ENCODE measurements at places on chromosomes 11 and 22.

DNA sequence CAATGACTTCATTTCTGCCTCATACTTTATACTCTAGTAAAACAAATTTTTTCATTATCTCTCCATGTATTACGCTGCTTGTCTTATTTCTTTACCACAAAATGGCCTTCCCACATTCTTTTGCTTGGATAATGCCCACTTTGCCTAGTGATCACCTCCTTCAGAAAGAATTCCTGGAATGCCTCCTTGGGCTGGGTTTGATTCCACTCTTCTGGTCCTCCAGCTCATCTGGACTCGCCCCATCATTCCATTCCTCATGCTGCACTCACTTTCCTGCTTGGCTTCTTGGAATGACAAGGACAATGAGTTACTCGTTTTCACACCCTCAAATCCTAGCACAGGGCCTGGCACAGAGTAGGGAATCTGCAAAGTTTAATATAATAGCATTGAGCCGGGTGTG, 475.1 kb upstream of the LARGE1 start:
- DNase-seq, result no peak

DNA sequence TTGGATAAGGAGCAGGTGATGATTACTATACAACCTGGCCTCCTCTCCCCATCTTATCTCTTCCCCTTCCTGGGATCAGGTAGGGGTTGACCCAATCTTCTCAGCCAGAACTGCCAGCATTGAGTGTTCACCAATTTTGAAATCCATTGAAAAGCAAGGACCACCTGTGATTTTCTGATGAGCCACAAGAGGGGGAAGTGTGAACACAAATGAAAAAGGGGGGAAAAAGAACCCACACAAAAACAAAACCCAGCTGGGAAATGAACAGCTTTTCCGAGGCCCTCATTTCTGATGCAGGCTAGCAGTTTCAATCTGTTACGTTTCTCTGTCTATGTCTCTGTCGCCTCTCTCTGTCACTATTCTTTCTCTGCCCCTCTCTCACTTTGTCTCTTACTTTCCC, 161.9 kb downstream of the INSC start:
- peak; percentile 4 for DNase-seq

GRCh38 chr22:42208362-42208761, 62.1 kb downstream of the TCF20 start:
- DNase-seq, result no peak

DNA sequence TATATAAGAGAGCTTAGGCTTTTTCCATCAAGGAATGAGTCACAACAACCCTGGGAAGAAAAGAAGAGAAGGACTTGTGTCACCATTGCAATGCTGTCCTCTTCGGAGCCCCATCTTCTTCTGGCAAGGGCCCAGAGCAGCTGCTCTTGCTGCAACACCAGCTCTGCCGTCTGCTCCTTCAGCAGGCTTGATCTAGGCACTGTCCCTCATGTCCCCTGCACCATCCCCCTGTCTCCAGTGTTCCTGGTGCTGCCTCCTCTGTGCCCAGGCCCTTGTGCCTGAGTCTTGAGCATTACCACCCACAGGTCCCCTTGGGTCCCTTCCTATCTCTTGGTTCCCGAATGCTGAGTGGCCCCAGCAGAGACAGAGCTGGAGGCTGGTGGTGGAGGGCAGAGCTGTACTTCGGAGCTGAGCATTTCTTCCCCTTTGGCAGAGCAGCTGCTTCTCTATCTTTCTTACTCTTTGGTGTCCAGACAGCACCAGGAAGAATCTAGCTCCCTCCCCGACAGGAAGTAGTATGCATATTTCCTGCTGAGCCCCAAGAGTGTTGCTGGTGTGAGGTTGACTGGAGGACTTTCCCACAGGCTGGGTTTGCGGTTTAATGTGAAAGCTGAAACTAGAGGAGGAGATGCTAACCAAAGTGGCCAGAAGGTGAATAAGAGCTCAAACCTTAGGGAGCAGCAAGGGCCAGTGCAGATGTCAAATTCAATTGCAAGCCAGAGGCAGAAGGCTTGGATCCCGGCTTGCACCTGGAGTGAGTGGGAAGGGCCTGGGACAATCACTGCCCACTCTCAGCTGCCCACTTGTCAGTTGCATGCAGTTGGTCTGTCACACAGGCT, 27.8 kb downstream of the WEE1 start:
- peak; percentile 95 for DNase-seq

GRCh38 chr11:10973416-10973815, 115.6 kb upstream of the ZBED5 start:
- DNase-seq, result no peak

DNA sequence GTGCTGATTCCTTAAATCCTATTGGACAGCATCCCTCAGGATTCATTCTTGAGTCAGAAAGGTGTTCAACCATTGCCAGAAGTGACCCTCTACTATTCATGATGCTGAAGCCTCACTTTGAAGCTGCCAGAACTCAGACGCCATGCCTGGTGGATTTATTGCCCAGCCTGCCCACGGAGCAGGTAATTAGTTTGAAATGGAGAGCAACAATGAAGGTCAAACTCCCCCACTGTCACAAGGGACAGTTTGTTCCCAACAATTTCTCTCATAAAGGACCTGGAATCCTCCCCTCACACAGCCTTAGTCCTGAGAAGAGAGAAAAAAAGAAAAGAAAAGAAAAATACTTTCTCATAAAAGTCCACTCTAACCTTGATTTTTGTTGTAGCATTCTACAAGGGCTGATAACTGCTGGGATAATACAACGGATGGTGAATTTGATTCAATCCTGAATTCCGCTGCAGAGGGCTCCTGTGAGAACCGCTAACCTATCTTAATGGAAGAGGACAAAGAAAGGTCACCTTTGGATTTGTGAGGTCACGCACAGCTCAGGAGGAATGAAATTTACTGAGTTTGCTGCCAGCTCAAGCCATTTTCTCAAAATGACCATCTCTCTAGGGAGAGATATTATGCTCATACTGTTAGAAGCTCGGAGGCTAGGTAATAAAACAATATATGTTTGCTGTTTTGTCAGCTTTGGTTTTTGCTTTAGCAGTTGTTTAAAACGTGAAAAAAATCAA, 161.6 kb upstream of the SYN3 start:
- DNase-seq, result no peak

GRCh38 chr11:74427384-74427886, 29.2 kb upstream of the PGM2L1 start:
- no peak for DNase-seq

DNA sequence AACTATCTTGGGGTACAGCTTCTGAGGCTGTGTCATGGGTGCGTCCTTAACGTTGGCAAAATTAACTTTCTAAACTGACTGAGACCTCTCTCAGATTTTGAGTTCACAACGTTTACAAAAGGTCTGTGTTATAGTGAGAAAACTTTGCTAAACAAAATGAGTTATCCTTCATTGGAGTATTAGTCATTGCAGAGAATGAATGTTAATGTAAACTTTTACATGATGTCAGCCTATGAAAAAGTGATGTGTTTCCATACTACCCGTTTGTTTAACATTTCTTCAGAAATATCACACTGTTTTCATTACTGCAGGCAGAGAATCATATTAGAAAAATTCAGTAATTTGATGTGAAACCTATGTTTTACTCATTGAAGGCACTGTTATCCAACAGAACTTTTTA, 32.1 kb downstream of the HSD17B12 start:
- DNase-seq, result no peak

DNA sequence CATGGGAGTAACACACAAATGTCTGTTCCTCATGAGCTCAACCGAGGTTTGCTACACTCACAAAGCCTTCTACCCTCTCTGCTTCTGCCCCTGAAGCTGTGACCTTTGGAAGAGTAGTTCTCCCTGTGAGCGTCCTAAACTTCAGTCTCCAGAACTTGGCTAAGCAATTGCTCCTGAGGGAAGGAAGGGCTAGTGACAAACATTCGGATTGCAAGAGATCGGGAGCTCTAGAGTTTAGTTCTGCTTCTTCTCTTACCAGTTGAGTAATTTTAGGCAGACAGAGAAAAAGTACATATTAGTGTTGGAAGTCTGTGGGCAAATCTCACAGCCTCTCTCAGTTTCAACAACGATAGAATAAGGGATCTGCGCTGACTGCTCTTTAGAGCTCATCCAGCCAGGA, 27.3 kb upstream of the ELF5 start:
- DNase-seq, result no peak

GRCh38 chr11:32890843-32891656, 1.6 kb upstream of the QSER1 start:
- DNase-seq, result peak; percentile 22

DNA sequence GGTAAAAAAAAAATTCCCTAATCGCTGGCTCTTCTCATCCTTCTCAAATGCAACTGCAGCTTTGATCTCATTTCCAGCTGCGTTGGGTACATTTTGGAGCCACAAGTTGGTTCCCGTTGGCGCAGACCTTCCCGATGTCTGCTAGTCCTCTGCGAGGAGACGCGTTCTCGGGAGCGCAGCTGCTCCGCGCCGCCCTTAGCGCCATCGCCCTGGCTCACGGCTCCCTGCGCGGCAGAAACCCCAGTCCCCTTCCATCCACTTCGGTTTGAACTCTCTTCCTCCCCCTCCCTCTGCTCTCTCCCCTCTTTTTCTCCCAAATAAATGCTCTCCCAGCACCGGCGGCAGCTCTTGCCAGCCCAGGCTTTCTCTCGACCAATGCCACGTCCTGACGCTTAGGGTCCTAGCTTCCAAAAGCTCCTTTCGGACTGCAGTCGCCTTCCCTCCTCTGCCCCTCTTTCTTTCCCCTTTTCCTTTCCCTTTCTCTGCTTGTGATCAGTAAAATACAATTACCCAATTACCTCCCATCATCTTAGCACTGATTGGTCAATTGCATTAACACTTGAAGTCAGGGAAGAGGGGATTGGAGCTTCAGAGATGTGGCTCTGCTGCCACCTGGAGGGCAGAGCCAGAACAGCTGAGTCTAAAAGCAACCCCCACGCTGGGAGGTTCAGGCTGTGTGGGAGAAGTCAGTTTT, 1165.7 kb downstream of the LRRC4C start:
- peak; percentile 64 for DNase-seq

DNA sequence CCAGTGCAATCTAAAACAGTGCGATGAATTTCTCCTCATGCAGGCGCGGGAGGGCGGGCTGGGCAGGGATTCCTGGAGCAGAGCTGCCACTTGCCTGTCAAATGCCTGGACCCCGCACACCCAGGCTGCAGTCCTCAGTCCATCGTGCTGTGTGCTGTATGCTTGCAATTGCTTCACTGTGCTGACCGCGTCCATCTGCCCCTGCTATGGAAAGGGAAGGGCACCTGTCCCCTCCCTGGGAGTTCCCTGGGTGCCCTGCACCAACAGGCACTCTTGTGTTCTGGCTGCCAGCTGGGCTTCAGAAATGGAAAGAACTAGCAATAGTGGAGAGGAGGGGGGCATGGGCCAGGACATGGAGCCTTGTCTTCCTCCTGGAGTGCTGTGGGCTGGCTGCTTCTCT, 185.4 kb upstream of the B3GAT1 start:
- no peak for DNase-seq

DNA sequence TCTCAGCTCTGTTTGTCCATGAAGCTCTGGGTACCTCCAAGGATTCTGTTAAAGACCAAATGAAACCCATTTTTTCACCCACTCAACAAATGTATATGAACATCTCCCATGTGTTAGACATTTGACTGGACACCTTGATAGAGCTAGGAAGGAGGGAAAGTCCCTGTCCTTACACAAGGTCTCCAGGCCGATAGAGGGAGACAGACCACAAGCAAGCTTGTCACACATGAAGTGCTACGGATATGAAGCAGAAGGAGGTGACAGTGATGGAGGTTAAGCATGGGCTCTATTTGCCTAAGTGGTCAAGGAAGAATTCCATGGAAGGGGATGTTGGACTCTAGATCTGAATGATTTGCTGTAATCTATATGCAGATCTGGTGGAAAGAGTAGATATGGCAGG, 138.5 kb downstream of the MYO18B start:
- DNase-seq, result no peak

GRCh38 chr11:67452141-67452952, at the start of gene GPR152:
Gene GPR152 (minus strand): TSS chr11:67452729. CDS start chr11:67452724, 5 bp downstream.
- no peak for DNase-seq

GRCh38 chr22:27642104-27642800, 159.3 kb downstream of the MN1 start:
- no peak for DNase-seq

DNA sequence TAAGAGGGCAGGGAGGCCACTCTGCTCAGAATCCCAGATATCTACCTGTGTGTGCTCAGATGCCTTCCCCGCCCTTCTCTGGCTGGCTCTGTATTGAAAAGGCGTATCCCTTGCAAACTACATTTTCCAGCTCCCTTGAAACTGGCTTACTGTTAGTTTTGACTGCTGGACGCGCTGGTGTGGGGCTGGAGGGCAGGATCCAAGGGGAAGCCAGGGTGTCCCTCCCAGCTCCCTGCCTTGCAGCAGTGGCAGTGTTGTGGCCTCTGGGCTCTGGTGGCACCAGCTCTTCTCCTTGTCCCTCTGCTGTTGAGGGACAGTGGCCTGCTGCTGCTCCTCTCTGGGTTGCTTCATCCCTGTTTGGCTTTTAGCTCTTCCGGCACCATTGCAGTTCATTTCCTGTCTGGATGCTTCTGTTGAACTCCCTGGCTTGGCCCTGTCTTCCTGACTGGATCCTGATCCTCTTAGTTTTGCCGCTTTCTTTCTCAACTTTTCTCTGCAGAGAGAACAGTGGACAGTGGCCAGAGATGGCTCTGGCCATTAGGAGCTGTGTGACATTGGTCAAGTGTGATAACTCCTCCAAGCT, 107.1 kb upstream of the PARVA start:
- no peak for DNase-seq

DNA sequence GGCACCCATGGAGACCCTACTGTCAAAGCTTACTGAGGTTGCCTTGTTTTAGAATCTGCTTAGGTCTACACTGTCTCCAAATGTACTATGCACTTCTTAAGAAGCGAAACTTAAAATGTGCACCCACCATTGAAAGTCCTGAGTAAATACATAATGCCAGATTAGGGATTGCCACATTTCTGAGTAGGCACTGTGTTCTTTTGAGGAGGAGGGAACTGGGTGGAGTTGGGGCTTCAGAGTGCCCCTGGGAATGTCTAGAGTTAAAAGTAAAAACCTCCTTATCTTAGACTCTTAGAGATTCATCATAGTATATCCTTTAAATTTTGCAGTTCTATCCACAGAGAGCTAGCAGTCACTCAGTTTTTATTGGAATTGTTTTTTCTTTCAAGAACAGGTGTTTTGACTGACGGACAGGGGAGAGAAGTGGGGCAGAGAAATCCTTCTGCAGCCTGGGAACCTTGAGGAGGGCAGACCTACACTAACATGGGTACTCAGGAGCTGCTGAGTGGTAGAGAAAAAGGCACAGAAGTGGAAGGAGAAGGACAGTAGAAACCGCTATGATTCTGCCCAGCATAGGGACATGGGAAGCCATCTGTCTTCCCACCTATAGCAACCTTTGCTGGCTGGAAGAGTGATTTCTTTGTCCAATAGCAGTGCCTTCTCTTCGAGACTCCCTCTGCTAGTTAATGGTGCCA, 33.4 kb upstream of the MICAL2 start:
- DNase-seq, result no peak

DNA sequence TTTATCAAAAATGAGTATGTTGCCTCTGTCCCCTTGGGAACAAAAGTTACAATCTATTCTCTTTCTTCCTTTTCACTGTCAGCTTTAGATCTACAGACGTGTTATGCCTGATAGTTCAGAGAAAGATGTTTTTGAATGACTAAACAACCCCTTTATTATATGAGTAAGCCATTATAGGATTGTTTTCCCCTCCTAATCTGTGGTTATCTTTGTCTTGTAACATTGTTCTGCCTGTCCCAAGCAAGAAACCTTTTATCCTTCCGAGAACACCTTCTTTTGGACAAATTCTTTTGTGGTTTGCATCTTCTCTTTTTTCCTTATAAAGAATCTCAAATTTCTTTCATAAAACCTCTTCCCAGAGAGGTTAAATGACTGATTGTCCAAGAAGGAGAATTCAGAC, 208.4 kb downstream of the DDX10 start:
- no peak for DNase-seq

GRCh38 chr11:66311470-66311964, 5.3 kb downstream of the CD248 start:
- DNase-seq, result no peak

GRCh38 chr11:44335052-44335760, 25.3 kb upstream of the ALX4 start:
- no peak for DNase-seq
